Spinal cord (tissue), 10 donors: ENCODE measurements at places on chromosomes 1 and 21. TPM values are rescaled to one million over a fixed set of nuclear protein-coding genes. Genes with fewer than 3 reads are reported as not detected.
A peak's percentile ranks its signal among the peaks of the same experiment; 100 is the strongest.

DNA sequence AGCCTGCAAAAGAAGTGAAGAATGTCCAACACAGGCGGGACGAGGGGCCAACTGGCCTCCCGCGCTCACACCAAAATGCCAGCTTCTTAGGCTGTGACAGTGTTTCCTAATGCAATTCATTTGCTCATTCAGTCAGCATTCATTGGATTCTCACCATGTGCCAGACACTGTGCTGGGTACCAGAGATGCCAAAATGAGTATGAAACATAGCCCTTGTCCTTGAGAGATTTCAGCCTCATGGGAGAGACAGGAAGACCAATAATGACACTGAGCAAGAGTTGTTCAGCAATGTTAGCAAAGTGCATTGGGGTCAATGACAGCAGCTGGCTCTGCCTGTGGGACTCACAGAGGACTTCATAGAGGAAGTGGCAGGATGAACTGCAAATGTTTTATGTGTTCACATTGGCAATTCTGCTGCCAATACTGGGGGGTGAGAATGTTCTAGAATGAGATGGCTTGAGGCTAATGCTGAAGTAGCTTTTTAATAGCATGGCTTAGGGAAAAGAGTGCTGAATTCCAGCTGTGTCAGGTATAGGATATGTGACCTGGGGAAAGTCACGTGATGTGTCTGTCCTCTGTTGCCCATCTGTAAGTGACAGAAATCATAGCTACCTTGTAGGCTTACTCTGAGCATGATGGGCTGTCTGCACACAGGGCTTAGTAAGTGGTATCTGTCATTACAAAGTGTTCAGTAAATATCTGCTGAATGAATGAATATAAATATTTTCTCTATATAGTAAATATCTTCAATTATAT, 58.3 kb upstream of the KIF26B start:
- no peak for DNase-seq

DNA sequence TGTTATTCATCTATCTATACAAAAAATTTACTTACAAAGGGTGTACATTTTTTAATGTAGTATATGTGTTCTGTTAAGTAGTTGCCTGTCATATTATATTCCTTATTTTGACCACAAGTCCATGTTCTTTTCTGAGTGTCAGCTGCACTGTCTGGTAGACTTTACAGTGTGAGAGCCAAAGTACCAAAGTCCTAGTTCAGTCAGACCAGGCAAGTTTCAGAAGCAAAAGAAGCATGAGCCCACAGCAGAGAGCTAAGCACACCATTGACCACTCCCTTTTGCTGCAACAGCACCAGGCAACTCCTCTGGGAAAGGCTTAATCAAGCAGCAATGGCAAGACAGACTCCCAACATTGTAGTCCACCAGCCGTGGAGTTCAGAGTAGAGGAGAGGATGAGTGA, 631.9 kb upstream of the PKN2 start:
- no peak for DNase-seq

The LENEP gene
- polyA plus RNA-seq, result 0.39 TPM

DNA sequence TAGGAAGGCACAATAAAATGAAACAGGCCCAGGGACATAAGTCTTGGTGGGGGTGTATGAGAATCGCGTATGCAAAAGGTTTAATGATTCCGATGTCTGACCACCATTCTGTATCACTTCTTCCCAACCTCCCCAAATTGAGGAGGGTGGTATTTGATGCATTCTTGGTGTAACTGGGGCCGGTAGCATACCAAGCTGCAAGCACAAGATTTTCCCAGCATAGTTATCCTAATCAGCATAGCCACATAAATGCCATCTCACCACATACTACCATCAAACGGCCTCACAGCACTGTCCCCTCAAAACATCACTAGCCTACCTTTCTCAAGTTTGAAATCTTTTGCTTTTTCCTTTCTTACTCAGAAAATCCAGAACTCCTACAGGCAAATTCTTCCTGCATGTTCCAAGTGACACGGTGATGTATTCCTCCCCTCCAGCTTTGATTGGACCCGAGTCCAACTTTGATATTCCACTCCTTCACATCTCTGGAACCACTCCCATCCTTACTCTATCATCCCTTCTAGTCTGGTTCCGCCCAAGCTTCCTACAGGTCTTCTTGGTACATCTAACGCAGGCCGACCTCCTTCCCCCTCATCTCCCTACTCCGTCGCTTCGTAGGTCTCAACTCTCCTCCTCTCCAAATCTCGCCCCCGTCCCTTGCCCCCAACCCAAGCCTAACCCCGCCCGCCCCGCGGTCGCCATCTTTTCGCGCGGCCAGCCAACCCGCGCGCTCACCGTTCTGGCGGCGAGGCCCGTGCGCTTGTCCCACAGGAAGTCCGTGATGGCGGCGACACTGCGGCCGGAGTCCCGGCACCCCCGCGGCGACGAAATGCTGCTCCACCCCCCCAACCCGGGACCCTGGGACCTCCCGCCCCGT, 600 bp downstream of the CLK2 start:
- no peak for DNase-seq

The PALMD gene
- 15.3 TPM for polyA plus RNA-seq

GRCh38 chr21:17738176-17738953, 80.8 kb downstream of the C21orf91 start:
- no peak for DNase-seq

- DNase-seq, result peak; percentile 74
Observed at GRCh38 chr1:147334292-147334691, 91.8 kb downstream of the CHD1L start.
